ENCODE measurements at places on chromosomes 16 and 17. TPM values are rescaled to one million over a fixed set of nuclear protein-coding genes. Genes with fewer than 3 reads are reported as not detected.

DNA sequence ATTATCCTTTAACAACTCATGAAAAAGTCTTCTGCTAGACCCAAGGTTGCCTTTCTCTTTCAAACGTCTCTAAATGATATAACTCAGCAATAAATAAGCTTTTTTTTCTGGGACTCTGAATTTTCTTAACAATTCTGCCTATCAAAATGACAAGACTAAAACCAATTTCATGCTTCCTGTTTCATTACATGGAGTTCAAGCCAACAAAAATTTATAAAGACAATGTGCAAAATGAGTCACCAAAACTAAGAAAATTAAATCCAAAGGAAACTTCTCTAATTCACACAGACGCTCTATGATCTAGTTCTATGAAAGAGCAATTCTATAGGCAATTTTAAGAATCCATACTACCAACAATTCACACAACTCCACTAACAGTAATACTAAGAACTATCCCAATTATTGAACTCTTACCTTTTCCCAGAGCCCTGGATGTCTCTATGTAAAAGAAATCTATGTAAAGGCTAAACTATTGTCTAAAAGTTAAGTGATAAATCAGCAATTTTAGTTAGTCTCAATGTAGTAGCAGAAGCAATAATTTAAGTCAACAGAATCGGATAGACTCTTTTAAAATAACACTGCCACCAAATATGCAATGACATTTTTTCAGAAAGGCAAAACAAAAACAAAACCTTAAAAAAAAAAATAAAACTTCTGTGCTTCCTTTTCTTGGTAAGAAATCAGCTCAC is 44.2 kb downstream of the ZZEF1 start:
- no peak for DNase-seq

- DNase-seq, result no peak
These were observed 2.9 kb upstream of the LYRM9 start for GRCh38 chr17:27895940-27896535.

The SMTNL2 gene
- not detected for polyA plus RNA-seq

DNA sequence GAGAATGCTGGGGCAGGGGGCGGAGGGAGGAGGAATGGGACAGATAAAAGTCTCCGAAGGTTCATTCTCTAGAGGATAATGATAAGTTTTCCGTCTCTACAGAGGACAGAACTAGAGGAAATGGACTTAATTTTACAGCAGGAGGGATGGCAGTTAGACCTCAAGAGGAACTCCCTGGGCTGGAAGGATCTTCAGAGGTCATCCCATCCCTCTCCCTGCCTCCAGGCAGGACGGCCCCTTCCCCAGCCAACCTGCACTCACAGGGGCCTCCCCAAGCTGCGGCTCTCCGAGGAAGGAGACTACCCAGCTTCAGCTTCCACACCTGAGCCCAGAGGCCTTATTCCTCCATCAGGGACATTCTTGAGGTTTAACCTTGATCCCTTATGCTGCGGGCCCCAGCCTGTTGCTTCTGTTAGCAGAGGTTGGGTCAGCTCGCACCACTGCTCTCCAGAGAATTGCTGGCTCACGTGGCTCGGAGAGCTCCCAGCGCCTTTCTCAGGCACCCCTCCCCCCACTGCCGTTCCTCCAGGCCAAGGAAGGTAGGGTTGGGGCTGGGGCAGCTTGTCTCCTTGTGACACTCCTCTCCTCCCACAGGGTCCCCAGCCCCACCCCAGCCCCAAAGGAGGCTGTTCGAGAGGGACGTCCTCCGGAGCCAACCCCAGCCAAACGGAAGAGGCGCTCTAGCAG is 8.5 kb downstream of the ELOB start:
- no peak for DNase-seq

The TBC1D3E gene
- polyA plus RNA-seq, result not detected

DNA sequence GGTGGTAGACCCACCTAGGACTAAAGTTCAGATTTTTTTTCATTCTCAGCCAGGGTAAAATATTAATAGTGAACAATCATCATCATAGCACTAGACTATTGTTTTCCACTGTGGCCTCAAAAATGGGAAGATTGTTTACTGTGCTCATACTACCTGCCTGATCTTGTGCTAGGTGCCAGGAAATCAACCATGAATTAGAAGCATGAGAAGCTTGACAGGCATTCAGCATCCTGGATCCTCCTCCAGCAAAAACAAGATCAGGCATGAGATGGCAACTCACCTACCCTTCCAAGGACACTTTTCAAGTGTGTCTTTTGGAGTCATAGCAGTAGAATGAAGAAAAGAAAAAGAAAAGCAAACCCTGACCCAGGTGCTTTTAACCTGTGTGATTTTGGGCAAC is 174.2 kb downstream of the CYLD start:
- no peak for DNase-seq

- no peak for DNase-seq
These were observed 273.5 kb downstream of the UTP18 start for GRCh38 chr17:51533821-51534220.

DNA sequence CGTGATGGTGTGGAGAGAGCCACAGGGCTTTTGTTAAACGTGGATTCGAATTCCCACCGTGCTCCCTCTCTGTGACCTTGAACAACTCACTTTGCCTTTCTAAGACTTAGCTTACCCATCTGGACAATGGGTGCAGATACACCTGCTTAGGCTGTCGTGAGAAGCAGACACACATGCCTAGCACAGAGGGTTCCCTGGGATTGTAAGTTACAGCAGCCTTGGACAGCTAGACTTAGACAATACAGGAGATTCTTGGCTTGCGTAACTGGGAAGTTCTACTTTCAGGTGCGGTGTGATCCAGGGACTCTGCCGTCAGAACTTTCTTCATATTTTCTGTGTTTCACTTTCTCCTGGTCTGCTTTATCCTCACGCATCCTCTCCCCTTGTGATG is 127.0 kb downstream of the ABCC1 start:
- no peak for DNase-seq

The FBXW10 gene
- not detected for polyA plus RNA-seq

DNA sequence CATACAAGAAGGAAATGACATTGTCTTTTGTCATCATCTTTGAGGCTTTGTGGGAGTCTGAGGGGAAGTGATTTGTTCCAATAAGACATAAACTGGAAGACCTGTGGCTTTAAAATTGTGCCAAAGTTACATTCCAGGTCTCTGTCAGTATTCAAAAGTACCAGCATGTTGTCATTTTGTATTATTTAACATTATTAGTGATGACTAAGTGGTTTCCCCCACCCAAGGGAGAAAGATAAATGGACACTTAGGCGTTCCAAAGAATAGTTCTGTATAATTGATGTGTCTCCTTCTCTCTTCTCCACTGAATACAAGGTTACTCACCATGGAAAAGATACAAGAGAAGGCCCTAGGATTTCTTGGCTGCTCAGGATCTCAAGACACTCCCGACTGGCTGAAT is 3.8 kb downstream of the CFAP97D1 start:
- no peak for DNase-seq

Data from naive thymus-derived CD8-positive, alpha-beta T cell (primary cell).